ENCODE measurements at places on chromosomes 11 and 22.
A peak's percentile ranks its signal among the peaks of the same experiment; 100 is the strongest.

- DNase-seq, result no peak
Measured at GRCh38 chr11:44877571-44878497, 72.8 kb downstream of the TP53I11 start.

DNA sequence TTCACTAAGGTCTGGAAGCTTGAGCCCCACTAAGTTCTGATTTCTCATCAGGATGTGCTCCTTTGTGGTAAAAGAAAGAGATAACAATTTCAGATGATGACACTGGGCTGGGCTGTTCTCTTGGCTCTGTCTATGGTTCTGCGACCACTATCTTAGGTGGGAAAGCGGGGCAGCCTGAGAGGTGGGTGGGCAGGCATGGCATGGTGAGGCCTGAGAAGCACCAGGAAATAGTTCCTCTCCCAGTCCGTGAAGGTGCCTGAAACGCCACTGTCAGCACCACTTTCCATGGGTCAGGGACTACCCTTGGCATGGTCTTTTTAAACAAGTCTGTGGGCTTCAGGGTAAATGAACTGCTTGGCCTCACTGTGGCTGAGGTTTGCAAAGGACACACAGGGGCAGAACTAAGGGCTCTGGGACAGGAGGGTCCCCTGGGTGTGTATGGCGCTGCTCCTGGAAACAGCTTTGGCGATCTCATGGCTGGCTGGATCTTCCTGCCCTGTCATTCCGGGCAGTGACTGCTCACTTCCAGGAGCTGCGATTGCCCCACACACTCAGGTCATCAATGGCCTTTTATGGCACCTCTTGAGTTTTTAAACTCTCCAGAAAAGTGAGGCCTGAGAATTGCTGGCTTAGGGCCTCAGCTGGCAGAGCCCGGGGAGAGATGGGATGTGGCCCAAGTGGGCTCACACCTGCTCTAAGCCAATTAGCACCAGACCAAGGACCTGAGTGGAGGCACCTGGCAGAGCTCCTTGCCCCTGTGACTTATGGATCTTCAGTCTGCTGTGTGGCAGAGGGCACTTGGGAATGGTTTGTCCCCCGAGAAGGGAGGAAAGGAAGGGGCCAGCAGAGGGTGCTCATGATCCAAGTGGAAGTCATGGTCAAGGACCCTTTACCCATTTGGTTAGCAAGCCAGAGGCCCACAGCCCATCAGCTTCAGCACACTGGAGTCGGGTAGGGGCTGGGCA is 55.6 kb upstream of the LYVE1 start:
- no peak for DNase-seq

DNA sequence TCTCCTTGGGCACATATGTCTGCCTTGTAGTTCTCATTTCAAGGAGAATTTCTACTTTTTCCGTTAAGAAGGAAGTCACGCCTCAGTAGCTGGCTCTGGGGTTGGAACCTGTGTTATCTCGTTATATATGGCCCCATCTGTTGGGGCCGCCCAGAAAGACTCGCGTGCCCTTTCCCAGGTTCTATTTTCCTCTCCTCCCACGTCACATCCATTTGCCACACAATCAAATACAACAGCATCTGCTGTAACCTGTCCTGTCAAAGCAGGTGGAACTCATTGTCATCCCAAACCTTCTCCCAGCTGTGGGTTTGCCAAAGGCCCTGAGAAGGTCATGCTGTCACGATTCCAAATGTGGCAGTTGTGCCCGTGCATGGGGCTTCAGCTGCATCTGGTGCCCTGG is 213.1 kb upstream of the ZBED5 start:
- DNase-seq, result no peak

- DNase-seq, result no peak
Measured at GRCh38 chr11:65124480-65125196, 2.5 kb downstream of the MRPL49 start.

DNA sequence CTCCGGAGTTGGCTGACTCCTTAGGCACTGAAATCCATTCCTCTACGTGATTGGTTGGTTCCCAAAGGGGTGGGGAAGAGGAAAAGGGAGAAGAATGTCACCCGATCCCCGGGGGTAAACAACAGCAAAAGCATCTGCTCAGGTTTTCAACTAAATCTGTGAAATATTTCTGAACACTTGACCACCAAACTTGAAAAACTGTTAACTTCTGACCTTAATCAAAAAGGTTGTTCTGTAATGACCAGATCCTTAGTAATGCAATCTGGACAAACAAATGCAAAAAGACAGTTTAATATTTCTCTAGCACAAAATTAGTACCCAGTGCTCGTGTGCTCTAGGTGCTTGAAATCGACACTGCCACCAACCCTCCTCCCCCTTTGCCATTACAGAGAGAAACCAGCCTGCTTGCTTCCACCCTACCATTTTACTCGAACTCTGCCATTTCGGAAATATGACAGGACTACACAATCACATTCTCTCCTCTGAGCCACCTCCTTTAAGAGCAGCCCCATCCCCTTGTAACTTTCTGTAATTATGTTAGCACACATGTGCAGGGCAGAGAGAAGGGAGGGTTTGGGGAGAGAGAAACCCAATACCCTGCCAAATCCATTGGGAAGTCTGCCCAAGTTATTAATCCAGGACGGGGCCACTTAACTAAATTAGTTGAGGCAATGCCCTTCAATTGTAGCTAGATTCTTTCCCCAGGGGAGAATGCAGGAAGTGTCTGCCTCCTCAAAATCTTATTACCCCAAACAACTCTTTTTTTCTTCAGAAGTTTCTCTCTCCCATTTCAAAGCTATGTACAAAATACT is 113.8 kb downstream of the RBFOX2 start:
- no peak for DNase-seq

DNA sequence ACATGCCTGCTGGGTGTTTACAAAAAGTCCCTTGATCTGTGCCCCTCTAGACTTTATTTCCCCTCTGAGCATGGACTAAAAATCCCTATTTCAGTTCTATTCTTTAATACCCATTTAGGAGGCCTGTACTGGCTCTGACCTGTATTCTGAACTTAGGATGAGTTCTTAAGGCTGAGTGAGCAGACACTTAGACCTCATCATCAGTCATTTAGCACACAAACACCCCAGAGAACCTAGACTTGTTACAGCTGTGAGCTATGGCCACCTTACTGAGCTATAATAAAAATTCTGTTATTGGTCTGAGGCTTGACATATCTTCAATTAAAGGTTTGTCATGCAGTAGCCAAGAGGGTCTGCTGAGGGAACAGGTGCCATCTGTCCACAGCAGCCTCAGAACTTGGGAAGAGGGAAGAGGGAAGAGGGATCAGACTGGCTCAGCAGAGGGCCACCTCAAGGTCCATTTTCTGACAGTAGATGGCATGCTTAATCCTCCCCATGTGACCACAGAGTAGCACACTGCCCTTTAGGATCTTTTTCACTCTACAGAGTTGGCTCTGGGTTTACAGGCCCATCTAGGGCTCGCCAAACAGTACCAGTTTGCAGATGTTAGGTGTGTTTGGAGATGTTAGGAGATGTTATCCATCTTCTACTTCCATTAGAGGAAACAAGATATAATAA is 30.2 kb upstream of the RRM1 start:
- no peak for DNase-seq

- no peak for DNase-seq
Measured at GRCh38 chr11:73404506-73405145, 28.4 kb downstream of the RELT start.

DNA sequence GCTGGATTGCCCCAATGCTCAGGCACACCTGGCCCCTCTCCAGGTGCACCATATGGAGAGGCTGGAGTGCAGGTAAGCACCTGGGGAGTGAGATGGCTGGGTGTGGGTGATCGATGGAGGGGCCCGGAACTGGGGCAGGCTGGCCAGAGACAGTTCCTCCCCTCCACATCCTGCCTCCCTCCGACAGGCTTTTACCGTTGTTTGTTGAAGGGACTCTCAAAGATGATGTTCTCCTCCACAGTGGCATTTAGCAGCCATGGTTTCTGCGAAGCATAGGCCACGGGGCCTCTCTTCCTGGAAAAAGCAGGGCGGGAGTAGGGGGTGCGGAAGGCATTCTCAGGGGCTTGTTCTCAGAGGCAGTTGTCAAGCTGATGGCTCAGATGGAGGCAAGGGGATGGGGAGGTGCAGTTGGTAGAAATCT is 25.9 kb upstream of the KCNJ11 start:
- DNase-seq, result no peak

DNA sequence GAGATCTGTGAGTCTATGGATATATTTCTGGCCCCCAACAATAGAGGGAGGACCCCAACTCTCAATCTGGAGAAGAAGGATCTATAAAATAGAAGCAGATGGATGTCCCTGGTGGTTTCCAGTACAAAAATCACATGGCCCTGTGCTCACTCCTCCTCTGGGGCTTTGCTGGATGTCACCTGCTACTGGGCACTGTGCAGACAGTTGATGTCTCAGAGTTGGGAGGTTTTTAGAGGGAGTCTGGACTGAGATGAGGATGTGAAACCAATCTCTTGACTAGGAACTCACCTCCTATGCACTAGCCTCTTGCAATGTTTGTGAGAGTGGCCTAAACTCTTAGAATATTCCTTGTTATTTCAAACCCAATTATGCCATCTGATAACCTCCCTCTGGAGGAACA is 107.2 kb downstream of the SCN3B start:
- DNase-seq, result no peak

DNA sequence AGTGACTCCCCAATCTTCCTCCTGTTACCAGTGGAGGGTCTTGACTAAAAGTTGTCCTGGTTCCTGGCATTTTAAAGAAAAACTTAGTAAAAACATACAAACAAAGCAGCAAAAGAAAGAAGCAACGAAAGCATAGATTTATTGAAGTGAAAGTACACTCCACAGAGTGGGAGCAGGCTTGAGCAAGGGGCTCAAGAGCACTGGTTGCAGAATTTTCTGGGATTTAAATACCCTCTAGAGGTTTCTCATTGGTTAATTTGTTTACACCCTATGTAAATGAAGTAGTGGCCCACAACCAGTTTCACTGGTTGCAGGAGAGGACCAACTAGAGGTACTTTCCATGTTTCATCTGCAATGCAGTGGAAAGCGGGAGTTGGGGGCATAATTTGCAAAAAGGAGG is 10.7 kb downstream of the FAM111B start:
- no peak for DNase-seq

GRCh38 chr11:63901660-63902059 is 15.3 kb downstream of the RCOR2 start:
- no peak for DNase-seq

DNA sequence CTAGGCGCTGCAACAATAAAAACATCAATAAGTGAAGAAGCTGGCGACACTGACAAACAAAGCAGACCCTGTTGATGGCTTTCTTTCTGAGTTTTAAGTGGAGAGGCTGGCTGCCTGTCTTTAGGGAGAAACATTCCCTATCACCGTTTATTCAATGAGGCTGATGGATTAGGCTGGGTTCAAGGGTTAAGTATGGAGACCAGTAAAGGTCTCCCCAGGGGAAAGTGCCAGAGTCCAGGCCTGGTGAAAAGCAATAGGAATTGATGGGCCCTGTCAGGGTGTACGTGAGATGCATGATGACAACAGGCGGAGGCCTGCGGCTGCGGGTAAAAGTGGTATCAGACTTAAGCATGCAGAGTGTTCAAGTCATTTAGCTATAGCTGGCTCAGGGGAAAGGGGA is 102.6 kb downstream of the ALX4 start:
- DNase-seq, result no peak

DNA sequence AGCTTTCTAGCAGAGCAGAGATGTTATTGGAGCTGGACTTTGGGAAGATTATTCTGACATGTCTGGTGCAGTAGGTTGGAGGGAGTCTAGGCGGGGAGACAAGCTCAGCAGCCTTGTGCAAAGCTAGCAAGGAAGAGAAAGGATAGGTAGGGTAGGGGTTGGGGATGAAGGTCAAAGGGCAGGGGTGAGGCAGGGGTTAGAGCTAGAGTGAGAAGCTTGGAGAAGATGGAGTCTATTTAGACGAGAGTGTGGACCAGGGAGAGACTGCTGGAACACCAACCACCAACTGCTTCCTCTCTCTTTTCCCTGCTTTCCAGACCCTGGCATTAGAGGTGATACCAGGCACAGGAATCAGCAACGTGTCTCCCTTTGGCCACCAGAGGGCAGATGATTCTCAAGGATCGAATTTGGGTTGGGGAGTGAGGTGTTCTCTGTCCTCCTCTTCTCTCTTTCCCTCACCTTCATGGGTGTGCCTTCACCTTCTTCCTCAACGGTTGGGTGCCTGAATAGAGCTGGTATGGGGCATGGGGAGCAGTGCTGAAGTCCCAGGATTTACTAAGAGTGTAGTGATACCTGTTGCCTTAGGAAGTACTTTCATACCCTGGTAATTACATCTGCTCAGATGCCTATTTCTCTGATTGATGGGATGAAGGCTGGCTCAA is 1.8 kb upstream of the MARK2 start:
- DNase-seq, result peak; percentile 77

GRCh38 chr11:1228101-1228821 is 5.4 kb downstream of the MUC5B start:
- no peak for DNase-seq

DNA sequence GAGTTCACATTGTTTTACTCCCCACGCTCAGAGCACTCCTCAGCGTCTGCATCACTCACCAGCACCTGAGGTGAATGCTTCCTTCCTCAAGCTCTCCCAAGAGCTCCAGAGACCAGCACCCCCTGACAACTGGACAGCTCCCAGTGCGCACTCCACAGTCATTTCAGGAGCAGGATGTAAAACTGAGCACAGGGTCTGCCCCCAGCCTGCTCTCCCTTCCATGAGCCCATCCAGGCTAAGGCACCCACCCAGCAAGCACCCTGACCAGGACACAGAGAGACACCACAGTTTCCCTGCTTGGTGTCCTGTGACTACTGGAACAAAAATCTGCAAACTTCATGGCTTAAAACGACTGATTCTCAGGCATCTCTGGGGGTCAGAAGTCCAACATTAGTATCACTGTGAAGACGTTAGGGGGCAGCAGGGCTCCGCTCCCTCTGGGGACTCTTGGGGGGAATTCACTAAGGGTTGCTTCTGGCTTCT is 3.3 kb downstream of the SCGB1D2 start:
- DNase-seq, result no peak

GRCh38 chr22:33757041-33757801 is 163.1 kb downstream of the LARGE1 start:
- no peak for DNase-seq

- DNase-seq, result no peak
Measured at GRCh38 chr11:131734871-131735270, 364.5 kb downstream of the NTM start.

DNA sequence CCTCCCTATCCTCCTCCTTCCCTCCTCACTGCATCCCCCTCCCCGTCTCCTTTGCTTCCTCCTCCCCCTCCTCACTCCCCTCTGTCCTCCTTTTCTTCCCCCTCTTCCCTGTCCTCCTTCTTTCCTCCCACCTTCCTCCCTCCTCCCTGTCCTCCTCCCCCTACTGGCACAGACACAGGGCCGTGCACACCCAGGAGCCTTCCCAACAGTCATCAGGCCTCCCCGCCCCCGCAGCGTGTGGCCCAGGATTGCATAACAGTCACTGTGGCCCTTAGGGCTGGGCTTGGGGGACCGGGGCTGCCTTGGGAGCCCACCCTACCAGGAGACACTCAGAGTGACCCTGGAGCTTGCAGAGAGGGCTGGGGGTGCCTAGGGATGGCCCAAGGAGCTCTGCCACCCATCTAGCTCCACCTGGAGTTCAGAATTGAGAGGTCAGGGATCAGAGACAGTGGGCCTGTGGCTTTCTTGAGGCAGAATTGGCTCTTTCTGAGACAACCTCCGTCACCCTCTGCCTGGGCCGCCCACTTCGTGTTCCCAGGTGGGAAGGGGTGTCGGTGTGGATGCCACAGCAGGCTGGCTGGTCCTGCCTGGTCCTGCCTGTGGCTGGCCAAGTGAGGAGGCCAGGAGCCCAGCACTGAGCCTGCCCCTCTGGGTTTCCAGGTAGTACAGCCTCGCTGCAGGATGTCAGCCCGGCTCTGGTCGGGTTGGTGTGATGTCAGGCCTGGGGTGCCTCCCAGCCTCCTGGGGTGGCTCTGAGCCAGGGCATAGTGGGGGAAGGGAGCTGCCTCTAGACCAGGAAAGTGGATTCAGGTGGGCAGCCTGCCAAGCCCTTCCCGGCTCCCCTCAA is 1.6 kb downstream of the SPI1 start:
- no peak for DNase-seq

GRCh38 chr22:29830585-29830984 is 7.5 kb downstream of the ASCC2 start:
- no peak for DNase-seq

All from activated T-cell treated with anti-CD3 and anti-CD28 coated beads for 4 hours (primary cell).